ENCODE measurements at places on chromosomes 5 and 9. TPM values are rescaled to one million over a fixed set of nuclear protein-coding genes. Genes with fewer than 3 reads are reported as not detected.

GRCh38 chr5:10272053-10272874 lies 22.2 kb downstream of the CCT5 start:
- peak; percentile 3 for DNase-seq

GRCh38 chr5:20055301-20055700 lies 67.3 kb upstream of the CDH18 start:
- DNase-seq = no peak

GRCh38 chr5:61752588-61752987 lies 420.5 kb downstream of the ZSWIM6 start:
- DNase-seq = no peak

GRCh38 chr9:87657190-87657589 lies 68.7 kb upstream of the CTSL start:
- DNase-seq = no peak

DNA sequence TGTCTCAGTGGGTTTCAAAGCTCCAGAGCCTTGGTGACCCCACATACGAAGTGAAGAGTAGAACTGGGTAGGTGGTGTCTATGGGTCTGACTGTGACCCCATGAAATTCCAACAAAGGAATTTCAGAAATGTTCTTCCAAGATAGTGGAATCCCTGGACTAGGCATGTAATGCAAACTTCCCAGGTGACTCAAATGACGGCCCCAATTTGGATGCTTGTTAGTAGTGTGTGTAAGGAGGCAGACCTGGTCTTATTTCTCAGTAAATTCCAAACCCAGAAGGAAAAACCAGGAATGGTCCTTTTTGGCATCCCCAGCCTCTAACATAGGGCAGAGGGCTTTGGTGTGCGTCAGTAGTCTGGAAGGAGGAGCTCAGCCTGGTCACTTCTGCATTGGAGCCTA lies 43.6 kb upstream of the ABCA1 start:
- no peak for DNase-seq

The SPINK1 gene
- 423 TPM for total RNA-seq

DNA sequence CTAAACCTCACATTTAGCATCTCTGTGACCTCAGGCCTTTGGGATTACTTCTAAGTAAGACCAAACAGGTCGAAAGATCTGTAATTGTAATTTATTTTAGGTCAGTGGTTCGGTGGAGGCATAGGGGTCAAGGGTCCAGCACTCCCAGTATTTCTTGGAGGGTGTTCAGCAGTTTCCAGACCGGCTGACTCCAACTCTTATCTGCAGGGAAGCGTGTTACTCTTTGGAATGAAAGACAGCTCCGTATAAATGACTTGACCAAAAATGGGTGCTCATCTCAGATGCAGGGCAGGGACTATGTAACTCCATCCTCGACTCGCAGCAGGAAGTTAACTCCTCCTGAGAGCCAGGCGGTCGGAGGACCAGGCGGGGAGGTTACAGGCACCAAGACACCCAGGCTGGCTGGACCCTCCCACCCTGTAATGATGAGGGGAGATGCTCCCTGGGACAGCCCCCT lies 620 bp upstream of the VPS13A start:
- no peak for DNase-seq

- DNase-seq = no peak
Observed at GRCh38 chr9:25094518-25094917, 548.8 kb upstream of the IZUMO3 start.

The GABRA6 gene
- not detected for total RNA-seq

DNA sequence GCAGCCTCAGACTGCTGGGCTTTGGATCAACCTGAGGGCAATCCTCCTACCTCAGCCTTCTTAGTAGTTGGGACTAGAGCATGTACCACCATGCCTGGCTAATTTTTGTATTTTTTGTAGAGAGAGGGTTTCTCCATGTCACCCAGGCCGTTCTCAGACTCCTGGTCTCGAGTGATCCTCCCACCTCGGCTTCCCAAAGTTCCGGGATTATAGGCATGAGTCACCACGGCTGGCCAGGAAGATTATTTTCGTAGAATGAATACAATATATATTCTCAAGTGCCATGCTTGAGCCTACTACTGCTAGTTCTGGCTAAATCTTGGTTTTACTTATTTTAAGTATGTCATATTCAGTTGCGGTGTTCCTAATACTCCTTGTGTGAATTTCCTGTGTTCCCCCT lies 88.2 kb upstream of the CLINT1 start:
- DNase-seq = no peak

GRCh38 chr5:95669985-95670384 lies 12.8 kb downstream of the SPATA9 start:
- no peak for DNase-seq

GRCh38 chr5:94849821-94850736 lies 231.6 kb downstream of the SLF1 start:
- no peak for DNase-seq

GRCh38 chr5:111163000-111163399 lies 61.2 kb upstream of the CAMK4 start:
- DNase-seq = no peak

The ABLIM3 gene
- total RNA-seq = 2.3 TPM

- no peak for DNase-seq
Observed at GRCh38 chr5:177474846-177475562, 1.6 kb upstream of the DBN1 start.

The RFK gene
- 28.1 TPM for total RNA-seq

The ADGRD2 gene
- not detected for total RNA-seq

DNA sequence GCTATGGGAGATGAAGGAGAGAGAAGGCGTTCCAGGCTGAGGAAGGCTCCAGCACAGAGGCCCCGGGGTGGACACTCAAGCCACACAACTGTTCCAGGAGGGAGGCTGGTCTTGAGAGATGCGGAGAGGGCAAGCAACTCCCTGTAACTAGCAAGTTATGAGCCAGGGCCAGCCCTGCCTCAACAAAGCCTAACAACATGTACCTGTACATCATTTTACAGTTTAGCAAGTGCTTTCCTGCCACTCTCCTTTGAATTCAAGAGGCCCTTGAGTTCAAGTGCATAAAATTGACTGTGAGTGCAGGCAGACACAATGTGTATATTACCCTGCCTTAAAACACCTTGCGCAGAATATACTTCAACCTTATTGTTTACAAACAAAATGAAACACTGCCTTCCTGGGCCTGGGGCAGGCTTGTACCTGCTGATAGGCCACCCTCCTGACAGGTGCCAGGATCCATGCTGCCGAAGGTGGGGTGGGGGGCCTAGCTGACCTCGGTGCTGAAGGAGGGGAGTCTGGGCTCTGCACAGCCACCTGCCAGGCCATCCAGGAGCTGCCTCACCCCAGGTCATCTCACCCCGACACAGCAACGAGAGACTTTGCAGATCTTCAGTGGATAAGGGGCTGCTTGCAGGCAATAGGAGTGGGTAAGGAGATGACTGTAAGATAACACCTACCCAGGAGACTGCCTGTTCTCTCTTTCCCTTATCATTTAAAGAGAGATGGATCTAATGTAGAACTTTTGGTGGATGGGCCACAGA lies 80.0 kb downstream of the PPARGC1B start:
- no peak for DNase-seq

GRCh38 chr9:78909566-78909965 lies 612.6 kb downstream of the PSAT1 start:
- no peak for DNase-seq

- DNase-seq = no peak
Observed at GRCh38 chr5:108615216-108615615, 132.5 kb upstream of the FER start.

- no peak for DNase-seq
Observed at GRCh38 chr5:7983433-7983832, 114.5 kb downstream of the MTRR start.

- no peak for DNase-seq
Observed at GRCh38 chr9:227860-228259, 13.2 kb downstream of the DOCK8 start.

GRCh38 chr5:127813633-127814587 lies 110.7 kb downstream of the CCDC192 start:
- DNase-seq = no peak

GRCh38 chr9:130144703-130145102 lies 27.5 kb upstream of the NCS1 start:
- no peak for DNase-seq

GRCh38 chr9:34547960-34548611 lies 25.3 kb upstream of the ENHO start:
- DNase-seq = peak; percentile 66
